ENCODE measurements at places on chromosomes 7 and 10.

GRCh38 chr10:29428486-29428885 lies 139.6 kb downstream of the LYZL1 start:
- no peak for DNase-seq

GRCh38 chr10:131065673-131066305 lies 245.7 kb downstream of the TCERG1L start:
- peak; percentile 38 for DNase-seq

DNA sequence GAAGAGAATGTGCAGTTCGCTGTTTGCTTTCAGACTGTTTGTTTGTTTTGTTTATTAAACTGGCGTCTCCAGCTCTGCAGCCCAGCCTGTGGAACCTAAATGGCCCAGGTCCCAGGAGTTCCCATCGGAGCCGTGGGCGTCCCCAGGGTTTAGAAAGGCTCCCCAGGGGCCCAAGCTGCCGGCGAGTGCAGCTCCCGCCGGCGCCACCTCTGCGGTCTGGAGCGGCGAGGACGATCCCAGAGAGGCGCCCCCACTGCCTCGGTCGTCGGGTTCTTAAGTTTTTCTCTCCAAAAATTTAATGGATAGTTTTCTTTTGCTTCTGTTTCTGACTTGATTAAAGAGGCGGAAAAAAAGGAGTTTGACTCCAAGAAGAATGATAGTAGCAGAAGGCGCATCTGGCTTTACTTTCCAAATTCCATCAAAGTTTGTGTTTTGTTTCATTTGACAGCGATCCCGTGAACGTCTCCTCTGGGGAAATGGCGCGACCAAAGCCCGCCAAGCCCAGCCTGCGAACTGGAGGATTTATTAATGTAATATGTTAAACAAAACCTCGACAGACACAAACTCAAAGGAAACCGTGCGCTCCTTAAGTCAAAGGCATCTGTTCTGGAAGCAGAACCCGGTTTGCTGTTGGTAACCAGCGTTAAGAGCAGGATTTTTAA lies 718 bp upstream of the FZD1 start:
- peak; percentile 71 for DNase-seq

DNA sequence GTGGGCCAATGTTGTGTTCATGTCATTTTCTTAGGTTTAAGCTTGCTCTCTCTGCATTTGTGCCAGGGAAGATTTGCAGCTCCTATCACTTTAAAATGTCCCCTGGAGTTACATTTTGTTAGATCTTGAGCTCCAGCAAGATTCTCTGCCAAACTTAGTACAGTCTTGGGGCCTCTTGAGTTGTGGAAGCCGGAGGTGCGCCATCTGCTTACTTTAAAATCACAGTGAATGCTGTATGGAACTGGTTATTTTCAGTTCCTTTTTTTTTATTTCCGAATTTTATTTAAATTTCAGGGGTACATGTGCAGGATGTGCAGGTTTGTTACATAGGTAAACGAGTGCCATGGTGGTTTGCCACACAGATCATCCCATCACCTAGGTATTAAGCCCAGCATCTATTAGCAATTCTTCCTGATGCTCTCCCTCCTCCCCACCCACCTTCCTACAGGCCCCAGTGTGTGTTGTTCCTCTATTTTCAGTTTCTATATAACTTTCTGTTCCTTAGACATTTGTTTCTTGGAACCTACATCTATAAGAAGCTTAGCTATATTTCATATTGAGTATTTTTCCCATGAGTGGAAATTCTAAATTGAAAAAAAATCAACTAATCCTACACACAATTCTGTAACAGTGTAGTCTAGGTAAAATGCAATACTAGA lies 114.4 kb upstream of the CREB5 start:
- no peak for DNase-seq

DNA sequence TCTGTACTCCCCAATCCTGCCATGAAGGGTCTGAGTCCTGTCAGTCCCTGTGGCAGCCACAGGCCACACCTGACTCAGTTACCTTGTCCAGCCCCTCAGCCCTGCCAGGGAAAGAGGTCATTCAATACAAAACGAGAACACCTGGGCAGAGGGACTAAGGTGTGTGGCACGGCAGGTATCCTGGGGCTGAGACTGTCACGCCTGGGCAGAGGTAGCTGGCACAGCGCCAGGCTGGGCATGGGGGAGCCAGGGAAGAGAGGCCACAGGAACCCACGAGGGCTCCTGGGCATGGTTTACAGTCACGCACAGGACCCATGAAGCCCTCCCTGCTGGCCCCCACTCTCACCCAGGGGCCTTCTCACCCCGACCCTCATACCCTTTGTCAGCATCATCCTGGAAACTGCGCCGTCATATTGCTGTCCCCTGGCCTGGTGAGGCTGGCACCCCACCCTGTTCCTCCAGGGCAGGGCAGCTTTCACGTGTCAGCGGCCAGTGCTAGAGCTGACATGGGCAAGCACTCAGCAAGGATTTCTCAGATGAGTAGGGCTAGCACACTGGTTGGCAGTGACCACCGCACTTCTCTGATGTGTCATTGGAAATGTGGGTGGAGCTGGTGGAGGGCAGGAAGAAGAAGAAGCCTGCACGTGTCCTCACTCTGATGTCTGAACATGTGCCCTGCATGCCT lies 42.7 kb downstream of the LRRC18 start:
- DNase-seq, result no peak

GRCh38 chr10:109821672-109822071 lies 101.6 kb downstream of the XPNPEP1 start:
- DNase-seq, result no peak

- DNase-seq, result peak; percentile 1
Observed at GRCh38 chr7:15684871-15685270, 1.6 kb downstream of the MEOX2 start.

DNA sequence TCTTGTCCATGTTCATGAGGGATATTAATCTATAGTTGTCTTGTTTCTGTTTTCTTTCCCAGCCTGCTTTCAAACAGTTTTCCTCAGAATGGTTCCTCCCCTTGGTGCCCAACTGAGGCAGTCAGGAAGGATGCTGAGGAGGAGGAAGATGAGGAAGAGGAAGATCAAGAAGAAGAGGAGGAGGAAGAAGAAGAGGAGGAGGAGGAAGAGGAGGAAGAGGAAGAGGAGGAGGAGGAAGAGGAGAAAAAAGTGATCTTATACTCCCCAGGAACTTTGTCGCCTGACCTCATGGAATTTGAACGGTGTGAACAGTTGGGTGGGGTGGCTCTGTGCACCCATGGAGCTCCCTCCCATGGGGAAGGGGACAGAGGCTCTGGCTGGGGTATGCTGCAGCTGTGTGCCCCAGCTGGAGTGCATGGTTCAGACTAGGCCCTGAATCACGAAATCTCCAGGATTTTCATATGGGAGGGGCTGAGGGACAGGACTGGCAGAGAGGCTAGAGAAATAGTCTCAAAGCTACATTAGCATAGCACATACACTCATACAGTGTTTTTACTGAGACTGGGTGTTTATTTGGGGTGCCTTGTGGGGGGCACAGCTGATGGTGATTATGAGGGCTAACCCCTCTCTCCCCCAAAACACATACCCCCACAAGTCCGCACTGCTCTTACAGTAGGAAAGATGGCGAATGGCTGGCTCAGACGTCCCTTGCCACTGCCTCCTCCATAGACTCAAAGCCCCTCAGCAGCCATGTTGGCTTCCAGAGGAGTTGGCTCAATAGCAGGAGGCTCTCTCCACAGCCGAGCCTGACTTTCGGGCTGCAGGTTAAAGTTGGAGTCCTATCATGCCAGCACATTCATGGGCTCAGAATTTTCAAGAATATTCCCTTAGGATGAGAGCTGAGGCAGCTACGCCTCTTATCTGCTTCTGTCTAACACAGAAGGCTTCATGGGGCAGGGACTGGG lies 11.9 kb downstream of the STRA8 start:
- DNase-seq, result no peak

GRCh38 chr10:21194510-21194993 lies 297.4 kb upstream of the NEBL start:
- DNase-seq, result peak; percentile 70

GRCh38 chr10:20931156-20931795 lies 34.2 kb upstream of the NEBL start:
- DNase-seq, result no peak

DNA sequence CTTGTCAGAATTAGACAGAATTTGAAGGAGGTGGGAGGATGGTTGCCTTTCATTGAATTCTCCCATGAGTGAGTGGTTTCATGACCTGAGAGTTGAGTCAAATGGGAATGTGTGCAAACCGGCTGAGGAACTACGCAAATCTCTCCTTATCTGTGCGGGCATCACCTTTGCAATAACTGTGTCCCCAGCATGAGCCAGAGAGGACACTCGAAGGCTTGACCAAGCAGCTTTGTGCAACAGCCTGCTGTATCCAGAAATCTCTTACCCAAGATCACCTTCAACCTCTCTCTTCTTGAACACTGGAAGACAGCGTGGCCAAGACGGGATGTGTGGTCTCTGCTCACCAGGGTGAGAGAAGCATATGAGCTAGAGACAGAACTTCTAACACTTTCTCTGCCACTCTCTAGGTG lies 93.8 kb upstream of the IKZF1 start:
- DNase-seq, result no peak

DNA sequence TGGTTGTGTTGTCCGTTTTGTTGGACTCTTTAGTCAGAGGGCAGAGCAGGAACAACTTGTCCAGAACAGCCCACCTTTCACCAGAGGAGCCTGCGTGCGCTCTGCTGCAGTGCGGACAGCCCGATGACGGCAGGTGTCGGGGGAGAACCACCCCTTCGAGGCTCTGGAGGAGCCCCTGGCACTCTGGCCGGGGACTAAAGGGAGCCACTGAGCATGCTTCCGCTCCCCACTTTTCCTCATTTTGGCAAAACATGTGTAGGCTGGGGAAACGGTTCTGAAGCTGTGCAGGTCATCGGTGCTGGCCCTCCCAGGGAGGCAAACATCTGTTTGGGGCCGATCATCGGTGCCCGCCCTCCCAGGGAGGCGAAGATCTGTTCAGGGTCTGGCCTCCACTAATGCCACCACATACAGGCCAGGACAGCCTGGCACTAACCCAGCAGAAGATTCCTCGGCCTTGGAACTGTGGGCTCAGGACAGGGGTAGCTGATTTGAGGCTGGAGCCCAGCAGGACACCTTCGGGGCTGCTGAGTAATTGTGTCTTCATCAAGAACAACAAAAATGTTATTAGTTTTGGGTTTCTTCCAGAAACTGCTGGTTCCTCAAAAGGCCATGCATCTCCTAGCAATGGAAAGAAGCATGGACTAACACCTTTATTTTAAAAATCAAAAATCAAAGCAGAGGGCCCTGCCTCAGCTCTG lies 124.4 kb upstream of the TCERG1L start:
- no peak for DNase-seq

GRCh38 chr10:128967980-128968756 lies 498.9 kb upstream of the MGMT start:
- DNase-seq, result no peak

- no peak for DNase-seq
Observed at GRCh38 chr7:6273380-6273837, 985 bp upstream of the CYTH3 start.

DNA sequence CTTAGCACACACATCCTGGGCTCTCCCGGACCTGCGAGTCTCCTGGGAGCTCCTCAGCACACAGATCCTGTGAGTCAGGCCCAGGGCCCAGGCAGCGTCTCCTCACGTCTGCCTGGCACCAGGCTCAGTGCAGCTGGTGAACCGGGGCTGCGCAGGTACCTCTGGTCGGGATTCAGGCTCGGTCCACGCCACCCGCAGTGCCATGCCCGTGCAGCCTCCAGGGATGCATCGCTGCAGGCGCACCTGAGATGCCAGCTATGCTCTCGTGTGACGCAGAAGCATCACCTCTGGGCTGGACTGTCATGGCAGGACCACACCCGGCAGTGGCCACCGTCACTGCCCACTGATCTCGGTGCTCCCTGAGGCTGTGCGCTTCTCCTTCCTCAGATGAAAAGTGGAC lies 52.0 kb downstream of the NKX6-2 start:
- DNase-seq, result no peak

GRCh38 chr10:99598781-99599509 lies 21.3 kb downstream of the SLC25A28 start:
- DNase-seq, result no peak

GRCh38 chr7:4352069-4352468 lies 330.0 kb upstream of the FOXK1 start:
- DNase-seq, result no peak

DNA sequence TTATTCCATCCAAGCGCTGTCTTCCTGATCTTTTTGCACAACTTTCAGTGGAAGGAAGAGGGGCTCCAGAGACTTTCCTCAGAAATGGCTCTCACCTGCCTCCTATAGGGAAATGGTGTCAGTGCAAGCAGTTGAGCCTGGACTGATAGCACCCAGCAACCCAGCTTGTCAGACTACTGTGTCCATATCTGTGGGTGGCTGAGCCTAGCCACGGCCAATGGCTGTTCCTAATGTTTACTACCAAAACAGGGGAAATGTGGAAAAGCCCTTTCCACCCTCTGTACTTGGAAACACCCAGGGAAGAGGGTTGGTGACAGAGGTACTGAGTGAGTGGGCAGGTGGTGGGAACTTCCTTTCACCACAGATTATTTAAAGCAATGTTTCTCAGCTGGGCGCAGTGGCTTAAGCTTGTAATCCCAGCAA lies 4.3 kb upstream of the YKT6 start:
- DNase-seq, result peak; percentile 77

DNA sequence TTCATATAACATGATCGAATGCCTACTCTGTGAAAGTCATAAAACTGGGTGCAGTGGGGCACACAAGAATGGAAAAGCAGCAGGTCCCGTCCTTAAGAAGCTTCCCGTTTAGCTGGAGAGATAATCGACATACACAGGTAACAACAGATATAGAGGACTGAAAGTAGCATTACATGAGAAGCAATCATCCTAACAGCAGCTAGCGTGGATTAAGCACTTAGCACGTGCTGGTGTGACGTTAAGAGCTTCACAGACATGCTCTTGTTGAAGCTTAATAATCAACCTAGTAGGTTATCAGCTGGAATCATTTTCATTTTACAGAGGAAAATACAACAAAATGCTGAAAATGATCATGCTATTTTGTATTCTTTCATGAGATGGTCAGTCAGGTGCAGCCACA lies 184.8 kb downstream of the GPAM start:
- DNase-seq, result no peak

GRCh38 chr7:69638674-69639073 lies 40.4 kb downstream of the AUTS2 start:
- no peak for DNase-seq
